ENCODE measurements at places on chromosomes 3 and 15. TPM values are rescaled to one million over a fixed set of nuclear protein-coding genes. Genes with fewer than 3 reads are reported as not detected.

- DNase-seq = no peak
These were observed 235.7 kb upstream of the KCNMB2 start for GRCh38 chr3:178300441-178300959.

DNA sequence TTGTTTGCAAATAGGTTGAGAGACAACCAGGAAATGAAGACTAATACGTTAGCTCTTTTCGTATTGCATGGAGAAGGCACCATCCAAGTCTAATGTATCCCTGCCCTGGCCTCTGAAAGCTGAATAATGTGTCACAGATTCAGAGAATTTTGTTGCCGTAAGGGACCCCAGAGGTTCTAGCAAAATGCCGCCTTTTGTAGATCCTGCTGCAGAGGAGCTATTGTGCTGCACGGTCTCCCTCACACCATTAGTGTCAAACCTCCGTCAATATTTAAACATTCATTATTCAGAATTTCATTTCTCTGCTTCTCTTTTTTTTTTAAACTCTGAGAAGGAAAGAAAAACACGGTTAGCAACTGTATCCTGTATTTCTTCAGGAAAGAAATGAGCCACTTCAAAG lies 238.7 kb downstream of the EPHB1 start:
- no peak for DNase-seq

GRCh38 chr3:101615525-101615924 lies 41.5 kb downstream of the PCNP start:
- DNase-seq = no peak

DNA sequence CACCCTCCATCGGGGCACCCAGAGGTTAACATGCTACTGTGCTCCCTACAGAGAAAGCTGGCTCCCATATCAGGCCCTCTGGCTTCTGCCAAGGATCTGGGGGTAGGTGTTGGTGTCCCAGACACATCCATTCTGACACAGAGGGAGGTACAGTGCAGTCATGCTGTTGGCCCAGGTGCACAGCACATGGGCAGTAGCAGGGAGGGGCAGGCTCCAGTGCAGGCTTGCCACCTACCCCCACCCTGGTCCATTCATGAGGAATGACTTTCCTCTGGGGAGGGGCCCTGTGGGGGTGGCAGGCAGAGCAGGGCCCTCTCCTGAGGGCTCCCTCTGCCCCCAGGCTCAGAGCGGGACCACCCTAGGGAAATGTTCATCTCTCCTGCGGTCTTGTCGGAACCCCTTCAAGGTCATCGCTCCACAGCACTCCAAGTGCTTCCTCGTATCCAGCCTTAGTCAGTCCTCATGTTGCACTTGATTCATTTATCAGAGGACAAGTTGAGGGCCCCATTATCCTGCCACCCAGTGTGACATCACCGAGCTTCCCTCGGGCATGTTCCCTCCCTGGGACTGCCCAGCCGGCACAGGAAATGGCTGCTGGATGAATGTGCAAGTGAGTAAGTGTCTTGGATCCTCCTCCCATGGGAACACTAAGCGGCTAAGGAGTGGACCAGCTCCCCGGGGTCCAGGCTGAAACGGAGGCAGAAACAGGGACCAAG lies 10.0 kb downstream of the DUSP7 start:
- DNase-seq = peak; percentile 14

SI gene
- total RNA-seq = not detected
